ENCODE measurements at places on chromosomes 1 and 21.
A peak's percentile ranks its signal among the peaks of the same experiment; 100 is the strongest.

GRCh38 chr1:24931468-24932231 is 1.6 kb upstream of the RUNX3 start:
- DNase-seq, result no peak

- peak; percentile 37 for DNase-seq
Measured at GRCh38 chr21:42833439-42833815, 45.9 kb downstream of the WDR4 start.

DNA sequence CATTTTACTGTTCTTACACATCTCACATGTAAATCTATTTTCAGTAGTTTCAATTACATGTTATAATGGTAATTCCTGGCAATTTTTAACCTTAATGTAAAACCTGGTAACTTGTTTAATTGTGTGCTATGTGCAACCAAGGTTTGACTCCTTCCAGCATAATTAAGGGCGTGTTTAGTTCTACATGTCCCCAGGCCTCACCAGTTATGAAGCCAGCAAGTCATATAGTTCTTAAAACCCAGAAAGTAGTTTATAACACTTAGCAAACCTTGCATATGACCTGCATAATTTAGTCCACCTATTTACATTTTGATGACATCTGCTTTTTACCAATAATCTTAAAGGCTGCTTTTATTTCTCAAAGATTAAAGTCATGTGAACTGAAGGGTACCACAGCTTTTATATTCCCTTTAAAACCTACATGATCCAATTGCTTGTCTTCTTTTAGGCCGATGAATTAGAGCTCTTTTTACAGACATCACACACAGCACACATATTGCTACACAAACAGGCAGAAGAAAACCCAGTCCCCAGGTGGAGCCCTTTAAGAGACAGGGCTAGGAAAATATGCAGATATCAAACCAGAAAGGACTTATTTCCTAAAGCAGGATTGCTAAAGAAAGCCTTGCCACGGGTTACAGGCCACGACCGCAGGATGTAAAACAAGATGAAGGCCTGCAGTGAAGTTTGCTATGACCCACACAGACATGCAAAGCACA is 23.2 kb upstream of the SYCP1 start:
- no peak for DNase-seq

DNA sequence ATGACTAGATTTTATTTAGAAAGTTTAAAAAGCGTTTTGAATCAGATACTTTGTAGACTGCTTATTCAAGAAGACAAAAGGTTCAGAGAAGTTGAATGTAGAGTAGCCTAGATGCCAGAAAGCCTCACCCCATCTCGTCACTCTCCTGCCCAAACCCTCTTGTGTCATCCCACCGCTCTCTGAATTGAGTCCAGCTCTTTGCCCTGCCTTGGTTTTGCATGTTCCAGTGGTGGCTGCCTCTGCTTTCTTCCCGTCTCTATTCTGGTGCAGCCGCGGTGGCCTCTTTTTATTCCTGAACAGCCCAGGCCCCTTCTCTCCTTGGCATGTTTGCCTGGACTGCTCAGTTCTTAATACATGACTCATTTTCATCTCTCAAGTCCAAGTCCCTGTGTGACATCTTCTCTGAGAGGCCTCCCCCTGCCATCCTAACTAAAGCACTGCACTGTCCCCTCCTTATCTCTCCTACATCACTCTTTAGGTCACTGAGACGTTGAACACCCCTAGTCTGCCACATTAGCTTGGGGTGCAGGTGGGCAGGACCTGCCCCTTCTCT is 22.9 kb downstream of the PRDM2 start:
- no peak for DNase-seq

GRCh38 chr1:92743221-92743620 is 41.7 kb downstream of the EVI5 start:
- no peak for DNase-seq

- no peak for DNase-seq
Measured at GRCh38 chr1:38332649-38333310, 286.2 kb upstream of the POU3F1 start.

GRCh38 chr1:182731852-182732575 is 47.6 kb upstream of the RGS8 start:
- no peak for DNase-seq

DNA sequence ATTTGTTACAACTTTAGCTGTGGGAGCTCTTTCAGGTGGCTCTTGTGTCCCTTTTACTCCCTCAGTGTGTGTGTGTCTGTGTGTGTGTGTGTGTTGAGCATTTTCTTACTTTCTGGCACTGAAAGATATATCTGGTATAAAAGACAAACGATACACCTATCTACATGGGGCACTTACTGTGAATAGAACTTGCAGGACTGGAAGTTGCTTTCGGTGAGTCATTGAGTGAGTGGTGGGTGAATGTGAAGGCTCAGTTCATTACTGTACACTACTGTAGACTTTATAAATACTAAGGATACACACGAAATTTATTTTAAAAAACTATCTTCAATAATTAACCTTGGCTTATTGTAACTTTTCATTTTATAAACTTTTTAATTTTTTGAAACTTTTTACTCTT is 38.7 kb downstream of the BTBD8 start:
- DNase-seq, result no peak

GRCh38 chr21:38849776-38850175 is 44.0 kb downstream of the ETS2 start:
- no peak for DNase-seq

DNA sequence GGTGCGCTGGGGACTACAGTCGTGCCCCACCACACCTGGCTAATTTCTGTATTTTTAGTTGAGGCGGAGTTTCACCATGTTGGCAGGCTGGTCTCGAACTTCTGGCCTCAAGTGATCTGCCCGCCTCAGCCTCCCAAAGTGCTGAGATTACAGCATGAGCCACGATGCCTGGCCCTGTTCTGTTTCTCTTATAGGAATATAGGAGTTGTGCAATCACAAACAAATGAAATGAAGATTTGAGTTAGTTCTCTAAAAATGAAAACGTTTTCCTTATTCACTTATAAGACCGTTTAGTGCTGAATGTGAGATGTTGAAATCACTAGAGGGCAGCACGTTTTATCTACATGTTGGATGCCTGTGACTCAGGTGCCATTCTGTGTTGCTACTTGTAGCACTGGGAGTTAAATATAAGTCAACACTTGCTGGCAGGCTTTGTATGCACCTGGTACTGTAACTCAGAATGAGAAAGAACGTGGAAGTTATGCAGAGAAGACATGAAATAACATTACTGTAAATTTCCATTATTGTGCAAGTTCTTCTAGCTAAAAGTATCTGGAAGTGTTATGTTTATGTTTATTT is 45.8 kb downstream of the MIGA1 start:
- no peak for DNase-seq

DNA sequence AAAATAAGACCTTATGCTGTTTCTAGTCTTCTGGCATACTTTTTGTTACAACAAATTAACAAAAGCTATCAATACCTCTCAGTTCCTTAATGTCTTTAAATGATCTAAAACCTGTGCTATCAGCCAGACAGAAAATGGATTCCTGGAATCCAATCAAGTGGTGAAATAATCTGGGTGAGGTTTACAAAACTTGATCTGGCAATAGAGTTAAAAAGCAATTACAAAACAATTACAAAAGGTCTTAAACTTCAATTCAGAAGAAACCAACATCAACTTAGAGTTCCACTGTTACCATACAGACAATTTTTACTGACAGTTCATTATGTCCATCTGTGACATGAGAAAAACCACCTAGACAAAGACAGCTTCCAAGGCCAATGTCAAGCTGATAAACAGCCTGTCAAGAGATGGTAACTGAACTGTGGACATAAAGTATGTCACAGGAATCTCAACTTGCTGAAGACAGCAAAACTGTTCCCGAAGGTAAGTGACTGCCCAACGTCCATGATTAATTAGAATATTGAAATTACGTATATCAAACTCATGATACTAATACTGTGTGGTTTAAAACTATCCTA is 17.4 kb downstream of the ZZZ3 start:
- DNase-seq, result no peak

DNA sequence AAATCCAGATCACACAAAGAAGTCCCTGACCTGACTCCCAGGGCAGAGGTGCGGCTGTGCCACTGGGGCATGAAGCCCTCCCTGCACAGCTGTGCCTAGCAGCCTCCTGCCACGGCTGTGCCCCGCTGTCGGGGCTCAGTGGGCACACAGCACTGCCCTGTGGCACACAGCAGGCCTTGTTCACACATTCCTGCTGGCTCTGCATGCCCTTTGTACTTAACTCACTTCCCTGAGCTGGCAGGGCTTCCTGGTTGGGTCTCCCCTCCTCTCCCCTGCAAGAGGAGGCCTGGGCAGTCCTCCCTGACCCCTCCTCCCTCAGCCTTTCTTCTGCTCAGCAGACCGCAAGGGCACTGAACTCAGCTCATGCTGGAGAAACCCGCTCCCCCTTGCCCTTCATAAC is 14.8 kb downstream of the LHX4 start:
- DNase-seq, result no peak

DNA sequence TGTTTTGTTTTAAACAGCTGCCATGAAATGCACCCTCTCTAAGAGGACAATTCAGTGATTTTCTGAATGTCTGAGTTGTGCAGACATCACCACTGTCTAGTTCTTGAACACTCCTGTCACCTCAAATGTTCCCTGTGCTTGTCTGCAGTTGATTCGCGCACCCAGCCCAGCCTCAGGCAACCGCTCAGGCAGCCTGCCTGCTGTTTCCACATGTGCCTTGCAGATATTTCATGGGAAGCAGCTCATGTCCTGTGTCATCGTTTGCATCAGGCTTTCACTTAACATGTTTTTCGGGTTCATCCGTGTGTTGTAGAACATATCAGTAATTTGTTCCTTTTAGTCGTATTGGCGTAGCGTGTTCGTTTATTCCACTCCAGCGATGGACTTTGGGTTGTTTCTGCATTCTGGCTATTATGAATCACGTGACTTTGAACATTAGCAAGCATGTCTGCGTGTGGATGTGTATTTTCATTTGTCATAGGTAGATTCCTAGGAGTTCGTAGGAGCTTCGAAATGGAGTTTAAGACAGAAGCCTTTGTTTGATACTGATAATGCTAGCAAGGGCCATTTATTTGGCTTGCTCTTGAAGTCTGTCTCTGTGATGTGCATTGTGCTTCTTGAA is 12.1 kb downstream of the ADARB1 start:
- DNase-seq, result no peak

- no peak for DNase-seq
Measured at GRCh38 chr1:119217309-119217828, 76.9 kb upstream of the WARS2 start.

DNA sequence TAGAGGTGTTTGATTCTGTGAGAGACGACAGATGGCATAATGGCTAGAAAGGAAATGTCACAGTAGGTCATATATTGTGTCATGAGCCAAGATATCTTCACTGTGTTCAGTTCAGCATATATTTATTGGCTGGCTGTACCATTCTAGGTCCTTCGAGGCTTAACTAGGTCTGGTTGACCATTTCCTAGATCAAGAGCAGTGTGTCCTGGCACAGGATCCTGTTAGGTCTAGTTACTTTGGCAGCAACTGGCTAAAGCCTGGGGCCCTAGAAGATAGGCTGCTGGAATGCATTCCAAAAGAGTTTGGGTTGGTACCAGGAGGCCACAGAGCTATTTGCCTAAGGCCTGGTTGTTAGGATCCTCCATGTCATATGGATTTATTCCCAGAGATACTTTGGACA is 20.9 kb downstream of the ZBTB40 start:
- DNase-seq, result no peak

GRCh38 chr1:222105861-222106260 is 364.0 kb upstream of the DUSP10 start:
- DNase-seq, result no peak

DNA sequence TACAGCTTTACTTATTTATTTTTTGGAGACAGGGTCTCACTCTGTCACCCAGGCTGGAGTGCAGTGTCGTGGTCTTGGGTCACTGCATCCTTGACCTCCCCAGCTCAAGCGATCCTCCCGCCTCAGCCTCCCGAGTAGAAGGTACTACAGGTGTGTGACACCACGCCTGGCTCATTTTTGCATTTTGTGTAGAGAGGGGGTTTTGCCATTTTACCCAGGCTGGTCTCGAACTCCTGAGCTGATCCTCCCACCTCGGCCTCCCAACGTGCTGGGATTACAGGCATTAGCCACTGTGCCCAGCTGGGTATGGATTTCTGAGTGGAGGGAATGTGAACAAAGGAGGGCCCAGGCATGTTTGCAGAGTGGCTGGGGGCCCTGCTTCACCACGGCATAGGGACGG is 44.1 kb downstream of the WNT4 start:
- DNase-seq, result no peak

DNA sequence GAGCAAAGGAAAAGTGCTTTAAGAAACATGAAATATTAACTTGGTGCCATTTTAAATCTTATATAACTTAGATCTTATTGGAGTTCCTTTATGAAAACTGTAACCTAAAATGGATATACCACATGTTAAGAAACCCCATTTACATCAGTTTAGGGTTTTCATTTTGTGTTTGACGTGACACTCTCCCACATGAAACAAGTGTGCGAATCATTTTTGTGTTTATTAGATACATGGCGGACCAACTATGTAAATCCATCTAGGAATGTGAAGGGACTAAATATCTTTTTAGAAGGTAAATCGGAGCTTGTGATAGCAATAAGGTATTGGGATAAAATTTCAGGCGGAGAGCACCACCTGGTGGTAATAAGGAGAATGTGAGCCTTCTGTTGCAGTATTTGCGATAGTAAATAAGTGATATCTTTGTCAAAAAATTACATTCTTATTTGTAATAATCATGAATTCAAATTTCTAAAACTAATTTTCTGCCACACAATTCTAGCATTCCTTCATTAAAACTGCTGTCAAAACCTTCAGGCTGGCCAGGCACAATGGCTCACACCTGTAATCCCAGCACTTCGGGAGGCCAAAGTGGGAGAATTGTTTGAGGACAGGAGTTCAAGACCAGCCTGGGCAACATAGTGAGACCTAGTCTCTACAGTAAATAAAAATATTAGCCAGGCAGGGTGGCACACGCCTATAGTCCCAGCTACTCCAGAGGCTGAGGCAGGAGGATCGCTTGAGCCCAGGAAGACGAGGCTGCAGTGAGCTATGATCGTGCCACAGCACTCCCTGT is 31.3 kb downstream of the SMAP2 start:
- no peak for DNase-seq

DNA sequence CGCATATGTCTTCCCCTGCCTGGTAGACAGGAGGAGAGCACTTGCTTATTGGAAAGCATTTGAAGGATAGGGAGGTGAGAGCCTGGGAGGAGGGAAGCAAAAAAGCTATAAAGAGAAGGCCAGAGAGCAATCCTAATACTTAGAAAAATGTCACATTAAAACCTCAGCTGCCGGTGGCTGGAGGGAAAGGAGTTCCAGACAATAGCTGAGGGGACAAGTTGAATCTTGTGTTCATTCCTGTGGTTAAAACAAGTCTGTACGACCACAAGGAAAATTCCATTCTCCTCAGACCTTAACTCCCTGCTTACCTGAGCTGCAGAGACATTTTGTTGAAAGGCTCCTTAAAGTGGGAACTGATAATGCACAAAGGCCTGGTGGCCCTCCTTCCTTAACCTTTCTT is 218.8 kb upstream of the CAMK1G start:
- DNase-seq, result no peak

GRCh38 chr1:183096894-183097293 is 73.7 kb downstream of the LAMC1 start:
- DNase-seq, result no peak

All from stimulated activated CD4-positive, alpha-beta T cell treated with anti-CD3 and anti-CD28 coated beads, Interleukin-15, amount 100 ng/mL, for 1 hour (primary cell).